ENCODE measurements at places on chromosomes 2 and 18.

DNA sequence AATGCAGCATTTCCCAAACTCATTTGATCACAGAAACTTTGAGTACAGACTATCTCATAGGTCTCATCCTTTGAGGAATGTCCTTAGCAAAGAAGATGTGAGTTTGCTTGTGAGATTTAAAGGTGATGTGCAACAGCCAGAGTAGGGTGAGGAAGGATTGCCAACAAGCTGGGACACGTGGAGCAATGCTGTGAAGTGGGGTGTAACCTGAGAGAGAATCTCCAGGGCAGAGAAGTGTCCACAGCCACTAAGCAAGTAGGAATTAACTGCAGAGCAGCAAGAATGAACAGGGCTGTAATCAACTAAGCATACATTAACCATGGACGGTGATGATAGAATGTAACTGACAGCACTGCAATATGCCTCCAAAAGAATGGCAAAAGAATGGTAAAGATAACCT, 469.9 kb upstream of the NRP2 start:
- no peak for DNase-seq

DNA sequence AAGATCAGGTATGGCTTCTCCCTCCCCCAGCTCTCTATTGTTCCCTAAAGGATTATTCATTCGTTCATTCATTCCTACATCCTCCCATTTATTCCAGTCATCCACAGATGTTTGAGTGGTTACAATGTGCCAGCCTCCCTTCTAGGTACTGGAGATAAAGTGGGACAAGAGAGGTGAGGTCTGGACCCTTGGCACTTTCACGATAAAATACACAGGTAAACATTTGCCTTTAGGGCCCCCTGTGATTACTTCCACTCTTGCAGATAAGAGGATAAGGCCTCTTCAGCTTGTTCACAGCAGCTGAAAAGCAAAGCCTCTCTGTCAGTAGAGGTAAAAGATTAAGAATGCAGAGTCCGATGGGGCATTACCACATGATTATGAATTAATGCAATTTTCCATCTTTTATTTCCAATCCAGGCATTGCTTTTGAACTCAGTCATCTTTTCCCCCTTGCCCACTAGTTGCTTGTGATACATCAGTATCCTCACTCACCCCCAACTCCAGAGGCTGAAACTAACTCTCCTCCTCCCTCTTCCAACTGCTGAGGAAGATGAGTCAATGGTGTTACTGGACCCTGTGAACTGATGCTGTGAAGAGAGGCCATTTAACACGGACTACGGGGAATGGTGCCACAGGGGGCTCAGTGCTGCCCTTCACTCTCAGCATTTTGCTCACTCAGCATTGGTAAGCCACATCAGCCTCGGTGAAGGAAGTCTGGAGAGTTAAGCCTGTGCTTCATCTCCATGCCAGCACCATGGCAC, 1.1 kb upstream of the DPP4 start:
- DNase-seq = no peak

DNA sequence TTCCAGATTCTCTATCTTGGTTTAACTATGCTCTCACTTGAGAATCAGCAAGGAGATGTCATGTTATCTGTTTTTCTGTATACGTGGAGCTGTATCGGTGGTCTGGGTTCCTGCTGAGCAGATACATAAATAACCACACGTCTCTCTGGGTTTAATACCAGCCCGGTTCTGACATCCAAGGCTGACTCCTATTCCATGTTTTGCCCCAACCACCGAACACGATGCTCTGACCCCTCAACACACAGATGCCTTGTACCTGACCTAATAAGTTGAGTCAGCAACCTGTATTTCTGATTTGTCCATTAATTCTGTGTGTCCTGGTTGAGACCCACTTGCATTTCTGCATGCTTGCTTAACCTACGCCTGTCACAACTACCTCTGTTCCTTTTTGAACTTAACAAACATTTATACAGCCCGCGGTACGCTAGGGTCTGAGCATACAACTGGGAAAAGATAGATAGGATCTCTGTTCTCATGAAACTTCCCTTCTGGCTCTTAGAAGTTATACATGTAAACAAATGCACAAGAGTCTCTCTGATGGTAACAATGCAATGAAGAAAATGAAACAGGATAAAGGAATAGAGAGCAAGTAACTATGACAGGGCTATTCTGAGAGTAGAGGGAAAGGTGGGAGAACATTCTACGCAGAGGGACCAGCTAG, 480.4 kb downstream of the PARD3B start:
- DNase-seq = no peak

GRCh38 chr18:9475643-9476591, 604 bp downstream of the RALBP1 start:
- peak; percentile 61 for DNase-seq

DNA sequence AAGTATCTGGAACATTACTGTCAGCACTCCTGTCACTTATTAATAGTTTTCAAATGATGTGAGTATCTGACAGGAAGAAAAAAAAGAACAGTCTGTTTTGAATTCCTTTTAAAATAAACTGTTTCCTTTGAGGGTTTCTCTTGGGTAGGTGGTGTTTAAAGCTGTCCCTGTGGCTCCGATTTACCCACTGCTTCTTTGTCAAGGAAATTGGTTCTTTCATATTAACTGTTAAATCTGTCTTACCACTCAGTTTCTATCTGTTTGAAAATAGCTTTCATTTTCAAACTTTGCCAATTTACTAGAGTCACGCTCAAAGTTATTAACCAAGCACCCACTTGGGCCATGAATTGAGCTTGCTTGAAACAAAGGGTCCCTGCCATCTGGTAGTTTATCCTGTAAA, 614.6 kb upstream of the NXPH2 start:
- no peak for DNase-seq

DNA sequence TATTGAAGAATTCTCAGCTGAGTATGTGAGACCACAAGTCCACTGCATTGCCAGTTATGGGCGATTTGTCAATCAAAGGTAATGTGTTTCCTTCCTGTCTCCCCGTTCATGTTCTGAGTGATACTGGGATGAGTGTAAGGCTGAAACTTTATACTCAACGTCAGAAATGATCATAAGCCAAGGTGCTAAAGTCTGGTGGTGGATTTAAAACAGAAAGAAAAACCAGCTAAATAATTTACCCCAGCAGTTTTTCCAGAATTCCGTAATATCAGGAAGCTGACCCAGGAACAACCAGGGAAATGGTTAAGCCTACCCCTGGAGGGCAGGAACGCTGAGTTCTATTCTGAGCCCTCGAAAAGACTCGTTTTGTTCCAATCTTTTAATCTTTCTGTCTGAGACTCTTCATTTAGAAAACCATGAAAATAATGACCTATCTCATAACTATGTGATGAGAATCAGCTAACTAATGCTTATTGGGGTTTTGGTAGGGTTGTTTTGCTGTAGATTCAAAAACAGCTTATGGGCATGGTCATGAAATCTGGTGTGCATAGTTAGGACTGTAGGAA, 149.6 kb downstream of the LAMA3 start:
- no peak for DNase-seq

GRCh38 chr2:79612999-79613398, 100.1 kb downstream of the CTNNA2 start:
- no peak for DNase-seq

- no peak for DNase-seq
Measured at GRCh38 chr2:218820746-218821369, 10.7 kb downstream of the PRKAG3 start.

DNA sequence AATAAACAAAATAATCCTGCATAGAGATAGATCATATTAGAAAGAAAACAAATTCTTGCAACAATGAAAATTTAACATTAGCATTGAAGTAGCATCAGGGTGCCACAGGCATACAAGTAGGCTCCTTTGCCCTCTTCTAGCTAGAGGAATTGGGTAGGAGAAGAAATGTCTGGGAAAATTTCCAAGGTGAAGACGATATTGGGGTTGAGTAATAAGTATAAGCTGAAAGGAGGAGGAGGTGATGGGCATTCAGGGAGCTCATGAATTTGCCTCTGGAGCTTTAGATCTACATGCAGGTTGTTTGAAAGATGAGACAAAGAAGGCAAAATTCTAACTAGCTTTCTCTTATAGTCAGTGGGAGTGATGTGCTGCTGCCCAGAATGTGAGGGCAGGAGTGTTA, 504.9 kb downstream of the CCDC85A start:
- no peak for DNase-seq

DNA sequence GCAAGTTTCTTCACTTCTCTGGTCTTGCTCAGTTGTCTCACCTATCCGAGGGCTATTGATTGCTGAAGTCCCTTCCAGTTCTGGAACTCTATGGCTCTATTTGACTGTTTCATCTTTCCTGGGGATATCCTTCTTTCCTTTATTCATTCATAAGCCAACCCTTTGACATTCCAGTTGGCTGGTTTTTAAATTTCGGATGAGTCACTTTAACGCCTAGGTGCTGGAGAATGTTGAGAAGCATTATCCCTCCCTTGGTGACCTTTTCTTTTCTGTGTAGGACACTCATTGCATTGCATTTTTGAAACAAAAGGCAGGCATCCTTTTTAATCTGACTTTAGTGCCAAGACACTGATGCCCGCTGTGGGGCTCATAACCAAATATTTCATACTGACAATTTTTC, 307.1 kb downstream of the TSN start:
- no peak for DNase-seq

DNA sequence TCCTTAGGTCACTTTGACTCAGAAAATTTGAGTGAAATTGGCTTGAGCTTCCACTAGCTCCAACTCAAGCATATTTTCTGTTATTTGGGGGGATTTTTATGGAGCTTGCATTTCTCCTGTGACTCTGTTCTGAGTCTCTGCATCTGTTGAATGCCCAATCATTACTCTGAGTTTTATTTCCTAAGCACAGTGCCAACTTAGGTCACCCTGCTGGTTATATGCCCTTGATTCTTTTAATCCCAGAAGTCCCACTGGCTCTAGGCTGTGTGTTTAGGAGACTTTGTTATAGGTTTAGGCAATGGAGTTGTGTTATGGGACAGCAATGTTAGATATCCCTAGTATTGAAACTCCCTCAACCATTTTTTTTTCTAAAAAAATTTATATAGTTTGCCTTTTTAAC, 198.2 kb upstream of the DTNA start:
- no peak for DNase-seq

DNA sequence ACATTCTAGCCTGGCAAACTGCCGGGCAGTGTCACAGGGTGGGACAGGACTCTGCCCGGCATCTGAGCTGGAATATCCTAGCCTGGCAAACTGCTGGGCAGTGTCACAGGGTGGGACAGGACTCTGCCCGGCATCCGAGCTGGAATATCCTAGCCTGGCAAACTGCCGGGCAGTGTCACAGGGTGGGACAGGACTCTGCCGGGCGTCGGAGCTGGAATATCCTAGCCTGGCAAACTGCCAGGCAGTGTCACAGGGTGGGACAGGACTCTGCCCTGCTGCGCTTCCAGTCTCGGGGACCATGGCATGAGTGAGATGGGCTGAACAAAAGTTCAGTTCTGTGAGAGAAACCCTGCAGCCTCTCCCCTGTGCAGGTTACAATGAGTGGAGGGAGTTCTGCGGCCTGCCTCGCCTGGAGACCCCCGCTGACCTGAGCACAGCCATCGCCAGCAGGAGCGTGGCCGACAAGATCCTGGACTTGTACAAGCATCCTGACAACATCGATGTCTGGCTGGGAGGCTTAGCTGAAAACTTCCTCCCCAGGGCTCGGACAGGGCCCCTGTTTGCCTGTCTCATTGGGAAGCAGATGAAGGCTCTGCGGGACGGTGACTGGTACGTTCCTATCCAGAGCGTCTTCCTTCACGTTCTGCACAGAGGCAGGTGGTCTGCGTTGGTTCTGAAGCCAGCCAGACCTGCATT, 80.3 kb downstream of the TPO start:
- no peak for DNase-seq

- DNase-seq = no peak
Measured at GRCh38 chr2:148658807-148659722, 14.5 kb downstream of the EPC2 start.

DNA sequence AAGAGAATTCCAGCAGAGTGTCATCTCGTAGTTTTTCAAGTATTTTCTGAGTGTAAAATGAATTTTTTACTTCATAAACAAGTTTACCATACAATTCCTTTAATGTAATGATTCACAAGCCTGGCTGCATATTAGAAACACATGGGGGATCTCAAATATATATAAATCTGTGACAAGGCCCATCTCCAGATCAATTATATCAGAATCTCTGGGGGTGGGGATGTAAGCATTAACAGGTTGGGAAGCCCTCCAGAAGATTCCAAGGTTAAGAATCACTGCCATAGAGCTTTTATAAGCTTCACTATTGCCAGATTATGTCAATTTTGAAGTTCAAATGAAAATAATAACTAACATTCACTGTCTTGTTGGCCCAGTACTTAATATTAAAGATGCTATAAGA, 111.2 kb downstream of the BAZ2B start:
- no peak for DNase-seq

- no peak for DNase-seq
Measured at GRCh38 chr2:121004950-121005349, 269.3 kb downstream of the GLI2 start.

GRCh38 chr18:67520351-67520921, 3.9 kb upstream of the DSEL start:
- no peak for DNase-seq
